ENCODE measurements at places on chromosomes 7 and 10. TPM values are rescaled to one million over a fixed set of nuclear protein-coding genes. Genes with fewer than 3 reads are reported as not detected.

DNA sequence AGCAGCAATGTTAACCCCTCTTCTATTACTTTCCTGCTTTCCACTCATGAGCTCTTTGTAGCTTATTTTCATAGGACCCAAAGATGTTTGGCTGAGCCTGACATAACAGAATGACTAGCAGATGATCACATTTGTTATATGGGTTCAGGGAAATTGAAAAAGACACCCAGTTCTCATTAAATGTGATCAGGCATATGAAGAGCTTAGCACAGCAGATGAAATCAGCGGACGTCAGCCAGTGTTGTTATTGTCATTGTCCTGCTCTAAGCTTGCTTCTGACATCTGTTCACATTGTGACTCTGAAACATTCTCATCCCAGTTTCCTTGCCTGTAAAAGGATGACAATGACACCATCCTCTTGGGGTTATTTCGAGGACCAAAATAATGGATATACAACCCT is 43.5 kb downstream of the FAM241B start:
- no peak for DNase-seq

The EPO gene
- not detected for total RNA-seq

GRCh38 chr10:36899652-36900051 is 225.7 kb upstream of the ANKRD30A start:
- DNase-seq = no peak

DNA sequence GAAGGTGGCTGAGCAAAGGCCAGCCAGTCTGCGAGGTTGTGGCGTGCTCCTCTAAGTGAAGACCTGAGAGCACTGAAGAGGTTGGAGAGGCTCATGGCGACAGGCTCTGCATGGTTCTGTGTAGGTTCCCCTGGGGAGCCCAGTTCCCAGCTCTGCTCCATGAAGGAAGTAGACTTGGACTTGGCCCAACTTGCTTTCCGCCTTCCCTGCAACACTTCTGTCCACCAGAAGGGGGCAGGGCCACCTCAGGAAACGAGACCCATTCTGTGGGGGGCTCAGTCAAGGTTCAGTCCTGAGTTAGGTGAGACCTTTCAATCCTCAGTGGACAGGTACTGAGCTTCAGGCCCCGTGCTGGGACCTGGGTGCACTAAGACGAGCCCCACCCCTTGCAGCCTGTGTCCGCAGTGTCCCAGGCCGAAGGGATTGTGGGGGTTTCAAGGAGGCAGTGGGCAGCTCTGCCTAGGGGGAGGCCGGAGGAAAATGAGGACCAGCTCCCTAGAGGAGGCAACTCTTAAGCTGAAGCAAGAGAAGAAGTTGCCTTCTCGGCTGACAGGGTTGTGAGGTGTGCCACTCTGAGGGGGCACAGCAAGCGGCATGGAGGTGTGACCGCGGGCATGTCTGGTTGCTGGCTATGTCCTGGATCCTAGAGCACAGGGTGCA is 15.0 kb upstream of the PCBD1 start:
- DNase-seq = peak; percentile 71

The UPK3BL1 gene
- total RNA-seq = 20.7 TPM

DNA sequence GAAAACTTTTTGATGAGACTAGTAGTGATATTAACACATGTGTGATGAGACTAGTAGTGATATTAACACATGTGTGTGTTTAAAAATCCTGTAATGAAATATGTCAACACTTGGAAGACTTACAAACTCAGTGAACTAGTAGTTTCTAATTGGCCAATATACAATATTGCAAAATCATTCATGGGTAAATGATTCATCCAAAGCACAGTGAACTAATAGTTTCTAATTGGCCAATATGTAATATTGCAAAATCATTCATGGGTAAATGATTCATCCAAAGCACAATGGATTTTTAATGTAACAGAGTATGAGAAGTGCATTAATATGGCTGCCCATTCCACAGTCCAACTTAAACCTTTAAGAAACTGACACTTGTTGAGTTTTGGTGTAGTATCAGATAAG is 77.8 kb downstream of the ATAD1 start:
- DNase-seq = no peak

GRCh38 chr10:129756912-129757901 is 206.9 kb downstream of the EBF3 start:
- DNase-seq = peak; percentile 1

The STEAP1B gene
- total RNA-seq = not detected

DNA sequence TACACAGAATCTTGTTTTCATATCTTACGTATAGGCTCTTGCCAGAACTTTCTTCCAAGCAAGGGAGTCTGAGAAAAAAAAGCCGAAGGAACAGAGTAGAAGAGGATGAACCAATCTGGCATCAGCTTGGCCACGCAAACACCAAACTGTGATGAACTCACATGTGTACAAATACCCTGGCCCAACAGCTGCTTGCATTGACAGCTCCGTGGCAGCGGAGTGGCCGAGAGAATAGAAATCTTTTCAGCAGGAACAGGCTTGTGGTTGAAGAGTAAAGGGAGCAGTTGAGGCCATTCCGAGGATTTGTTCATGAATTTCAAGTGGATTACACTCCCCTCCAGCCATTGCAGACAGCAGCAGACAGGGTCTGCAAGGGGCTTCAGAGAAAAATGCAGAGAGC is 173.8 kb upstream of the PLXNA4 start:
- DNase-seq = no peak

DNA sequence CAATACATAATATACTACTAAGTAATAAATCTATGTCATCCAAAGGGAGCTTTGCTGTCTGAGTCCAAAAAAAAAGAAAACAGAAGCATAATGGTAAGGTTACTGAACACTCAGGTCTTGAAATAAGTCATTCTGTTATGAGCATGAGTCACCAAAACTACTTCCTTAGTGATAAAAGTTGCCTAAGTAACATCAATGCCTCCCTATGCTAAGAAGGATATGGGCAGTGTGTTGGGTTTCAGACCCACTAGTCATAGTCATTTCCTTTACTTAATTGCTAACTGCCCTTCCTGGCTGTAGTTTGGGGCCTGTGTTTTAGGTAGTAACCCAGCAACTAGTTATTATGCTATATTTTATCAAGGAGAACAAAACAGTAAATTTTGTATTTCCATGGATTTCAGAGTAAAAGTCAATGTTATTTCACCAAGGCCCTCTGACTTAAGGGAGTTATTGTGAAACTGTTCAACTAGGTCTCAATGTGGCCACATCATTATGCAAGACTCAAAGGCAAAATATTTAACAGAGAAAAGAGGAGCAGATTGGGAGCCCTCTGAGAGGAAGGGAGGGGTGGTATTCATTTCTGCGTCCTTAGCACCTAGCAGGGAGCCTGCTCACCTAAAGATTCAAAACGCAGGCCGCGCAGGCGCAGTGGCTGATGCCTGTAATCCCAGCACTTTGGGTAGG is 11.7 kb upstream of the VIM start:
- no peak for DNase-seq

DNA sequence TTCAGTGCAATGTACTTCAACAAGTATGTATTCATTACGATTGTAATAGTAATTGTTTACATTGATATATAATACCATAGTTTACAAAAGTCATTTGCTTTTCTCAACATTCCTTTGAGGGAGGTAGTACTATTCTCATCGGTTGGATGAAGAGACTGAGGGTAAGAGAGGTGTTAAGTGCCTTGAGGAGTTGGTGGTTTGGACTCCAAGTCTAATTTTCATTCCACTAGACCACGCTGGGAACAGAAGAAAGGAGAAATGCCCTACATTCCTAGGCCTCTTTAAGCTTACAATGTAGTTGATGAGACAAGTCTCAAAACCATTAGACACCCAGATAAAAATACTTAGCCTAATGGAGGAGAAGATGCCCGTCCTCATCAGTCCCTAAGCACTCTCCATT is 28.6 kb downstream of the CDK1 start:
- DNase-seq = no peak

The IMPDH1 gene
- 7.9 TPM for total RNA-seq

DNA sequence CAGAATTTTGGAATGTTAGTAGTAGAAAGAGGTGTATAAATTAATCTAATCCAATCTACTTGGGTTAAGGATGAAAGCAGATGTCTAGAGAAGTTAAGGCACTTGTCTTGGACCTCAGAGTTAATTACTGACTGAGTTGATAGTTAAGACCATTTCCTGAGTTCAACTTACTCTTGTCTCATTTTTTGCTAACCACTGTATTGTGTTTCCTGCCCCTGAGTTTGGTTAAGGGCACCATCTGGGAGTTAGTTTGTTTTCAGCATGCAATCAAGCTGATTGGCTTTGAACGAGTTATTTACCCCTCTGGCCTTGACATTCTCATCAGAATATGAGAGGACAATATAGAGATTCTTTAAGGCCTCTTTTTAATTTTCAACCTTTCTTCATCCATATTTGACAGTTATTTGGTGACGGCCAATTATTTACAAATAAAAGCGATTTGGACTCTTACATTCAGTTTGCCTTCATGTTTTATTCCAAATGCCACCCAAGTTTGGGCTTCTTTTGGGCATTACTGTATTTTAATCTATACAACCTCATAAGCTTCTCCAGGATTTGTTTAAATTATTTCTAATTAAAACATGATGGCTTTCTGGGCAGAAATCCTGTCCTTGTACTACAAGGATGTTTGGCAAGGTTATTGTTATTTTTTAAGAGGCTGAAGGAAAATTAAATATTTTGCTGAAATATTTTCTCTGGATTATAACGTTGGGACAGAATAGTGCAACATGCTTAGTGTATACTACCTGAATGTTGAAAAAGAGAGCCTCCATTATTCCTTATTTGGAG is 225.0 kb downstream of the CACNB2 start:
- DNase-seq = no peak

The SFTPA1 gene
- total RNA-seq = not detected

GRCh38 chr10:128626397-128627000 is 500.3 kb upstream of the MKI67 start:
- no peak for DNase-seq

The ELN gene
- total RNA-seq = 15.9 TPM

DNA sequence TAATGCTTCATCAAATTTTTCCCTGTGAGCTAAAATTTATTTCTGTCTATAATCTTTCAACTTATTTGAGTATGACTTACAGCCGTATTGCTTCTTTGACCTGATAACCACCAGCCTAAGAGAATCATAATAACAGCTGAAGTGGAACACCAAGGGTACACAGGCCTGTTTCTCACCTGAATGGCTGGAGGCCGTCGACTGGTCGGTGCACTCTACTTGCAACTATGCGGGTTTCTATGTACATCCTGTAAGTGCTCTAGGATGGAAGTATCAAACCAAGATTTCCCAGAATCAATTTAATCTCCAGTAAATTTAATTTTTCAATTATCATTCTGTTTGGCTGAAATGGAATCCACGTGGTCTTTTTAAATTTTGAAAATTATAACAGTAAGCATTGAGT is 504.8 kb upstream of the PHF14 start:
- no peak for DNase-seq

DNA sequence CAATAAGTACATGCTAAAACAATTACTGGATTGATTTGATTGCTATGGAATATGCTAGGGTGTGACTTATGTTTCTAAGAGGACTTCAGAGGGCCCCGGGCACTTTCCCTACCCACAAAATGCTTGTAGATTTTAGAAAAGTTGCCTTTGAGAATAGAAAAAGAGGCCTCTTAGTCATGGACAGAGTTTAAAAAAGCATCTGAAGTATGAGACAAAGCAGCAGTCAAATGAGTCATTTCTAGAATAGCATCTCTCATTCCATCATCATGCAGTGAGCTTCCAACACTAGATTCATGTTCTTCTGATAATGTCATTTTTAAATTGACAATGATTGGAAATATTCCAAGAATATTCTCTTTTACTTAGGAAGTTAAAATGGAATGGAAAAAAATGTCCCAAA is 675.1 kb upstream of the PCDH15 start:
- DNase-seq = no peak

DNA sequence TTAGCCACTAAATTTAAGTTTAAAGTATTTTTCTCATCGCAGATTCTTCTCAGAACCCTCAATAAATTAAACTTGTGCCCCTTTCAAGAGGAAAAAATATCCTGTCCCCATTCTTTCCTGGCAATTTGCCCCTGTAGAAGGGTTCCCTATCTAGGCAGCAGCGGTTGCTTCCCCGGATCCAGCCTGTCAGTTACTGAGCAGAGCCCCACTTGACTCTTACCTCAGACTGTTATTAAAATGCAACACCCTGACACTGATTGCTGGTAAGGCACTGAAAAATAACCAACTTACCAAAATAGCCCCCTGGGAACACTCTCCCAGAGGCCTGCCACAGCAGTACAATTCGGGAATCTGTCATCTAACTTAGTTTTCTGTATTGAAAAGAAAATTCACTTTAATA is 13.9 kb downstream of the LMTK2 start:
- DNase-seq = no peak

DNA sequence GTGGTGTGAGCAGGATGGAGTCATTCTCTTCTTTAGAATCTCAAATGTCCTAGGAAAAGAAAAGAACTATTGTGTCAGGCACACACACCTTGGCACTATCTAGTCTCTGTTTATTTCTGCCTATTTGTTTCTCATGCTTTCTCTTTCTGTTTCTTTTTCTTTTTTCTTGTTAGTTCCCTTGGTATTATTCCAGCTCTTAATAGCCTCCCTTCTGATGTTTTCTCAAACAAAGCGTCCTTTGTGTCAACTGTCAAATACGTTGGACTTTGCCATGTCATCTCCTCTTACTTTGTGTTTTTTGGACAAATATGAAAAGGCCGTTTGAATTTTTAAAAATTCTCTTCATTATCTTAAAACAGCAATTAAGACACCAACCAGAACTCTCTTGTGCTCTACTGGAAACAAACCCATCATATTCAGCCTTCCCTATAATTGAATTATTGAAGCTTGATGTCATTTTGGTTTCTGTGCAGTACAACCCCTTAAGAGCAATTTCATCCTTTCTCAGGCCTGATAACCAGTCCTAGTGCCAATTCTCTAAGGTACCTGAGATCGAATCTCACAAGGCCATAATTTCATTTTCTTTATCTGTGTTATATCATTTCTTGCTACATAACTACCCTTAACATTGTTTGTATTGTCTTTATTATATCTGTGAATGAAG is 497.8 kb upstream of the NRP1 start:
- DNase-seq = no peak

The TCTN3 gene
- 21.9 TPM for total RNA-seq

DNA sequence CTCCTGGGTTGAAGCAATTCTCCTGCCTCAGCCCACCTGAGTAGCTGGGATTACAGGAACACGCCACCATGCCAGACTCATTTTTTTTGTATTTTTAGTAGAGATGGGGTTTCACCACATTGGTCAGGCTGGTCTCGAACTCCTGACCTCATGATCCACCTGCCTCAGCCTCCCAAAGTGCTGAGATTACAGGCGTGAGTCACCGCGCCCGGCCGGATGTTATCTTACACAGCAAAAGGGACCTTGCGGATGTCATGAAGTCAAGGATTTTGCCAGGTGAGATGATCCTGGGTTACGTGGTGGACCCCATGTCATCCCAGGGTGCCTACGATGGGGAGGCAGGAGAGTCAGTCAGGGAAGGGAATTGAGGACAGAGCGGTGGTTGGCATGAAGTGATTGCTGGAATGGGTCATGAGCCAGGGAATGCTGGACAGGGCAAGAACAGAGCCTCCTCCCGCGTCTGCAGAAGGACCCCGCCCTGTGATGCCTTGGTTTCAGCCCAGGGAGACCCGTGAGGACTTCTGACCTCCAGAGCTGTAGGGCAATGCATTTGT is 8.7 kb upstream of the UBE3C start:
- peak; percentile 32 for DNase-seq

The GBX1 gene
- total RNA-seq = not detected

The PITRM1 gene
- total RNA-seq = 54.5 TPM
